ENCODE measurements at places on chromosomes 13 and 19.

- peak; percentile 7 for DNase-seq
Measured at GRCh38 chr13:51043310-51043709, 67.8 kb downstream of the C13orf42 start.

DNA sequence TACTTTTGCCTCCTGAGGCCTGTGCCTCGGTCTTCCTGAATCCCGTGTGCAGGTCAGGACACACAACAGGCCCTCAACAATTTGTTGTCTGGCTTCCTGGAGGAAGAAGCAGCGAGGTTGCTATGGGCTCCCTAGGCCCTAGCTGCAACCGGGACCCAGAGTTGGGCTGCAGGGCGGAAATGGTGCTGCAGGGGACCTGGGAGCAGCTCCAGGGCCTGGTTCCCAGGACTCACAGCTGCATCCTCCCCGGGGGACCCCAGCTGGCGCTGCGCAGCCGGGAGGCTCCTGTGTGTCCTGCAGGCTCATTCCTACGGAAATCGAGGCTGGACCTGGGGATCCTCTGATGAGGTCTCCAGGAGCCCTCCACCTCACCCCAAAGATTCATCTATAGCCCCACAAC lies 999 bp upstream of the TNFAIP8L1 start:
- DNase-seq: no peak

DNA sequence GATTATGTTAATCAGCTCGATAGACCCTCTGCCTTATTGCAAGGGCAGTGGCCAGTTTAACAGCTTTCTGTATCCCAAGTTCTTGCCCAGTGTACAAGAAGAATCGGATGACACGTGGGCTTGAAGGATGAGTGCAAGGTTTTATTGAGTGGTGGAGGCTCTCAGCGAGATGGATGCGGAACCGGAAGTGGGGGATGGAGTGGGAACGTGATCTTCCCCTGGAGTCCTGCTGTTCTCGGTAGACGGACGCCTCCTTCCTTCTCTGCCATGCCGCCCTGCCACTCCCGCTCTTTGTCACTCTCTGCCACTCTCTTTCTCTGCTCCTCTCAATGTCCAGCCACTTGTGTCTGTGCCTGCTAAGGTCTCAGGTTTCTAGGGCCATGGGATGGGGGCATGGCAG lies 21.0 kb downstream of the RFXAP start:
- DNase-seq: peak; percentile 19

DNA sequence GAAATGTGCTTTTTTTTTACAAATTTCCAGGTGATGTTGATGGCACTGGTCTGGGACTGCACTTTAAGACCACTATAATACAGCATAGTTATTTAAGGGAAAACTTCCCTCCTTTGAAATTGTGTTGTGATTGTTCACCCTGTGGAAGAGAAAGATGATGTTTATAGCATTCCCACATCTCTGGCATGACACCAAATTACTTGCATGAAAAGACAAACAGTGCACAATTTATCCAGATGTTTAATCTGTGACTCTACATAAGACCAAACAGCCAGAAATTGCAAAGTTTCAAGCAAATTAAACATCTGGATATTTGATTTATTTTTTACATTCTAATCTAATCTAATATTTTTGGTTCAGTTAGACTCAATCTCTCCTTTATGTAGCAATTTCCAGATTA lies 51.6 kb downstream of the UFM1 start:
- DNase-seq: no peak

DNA sequence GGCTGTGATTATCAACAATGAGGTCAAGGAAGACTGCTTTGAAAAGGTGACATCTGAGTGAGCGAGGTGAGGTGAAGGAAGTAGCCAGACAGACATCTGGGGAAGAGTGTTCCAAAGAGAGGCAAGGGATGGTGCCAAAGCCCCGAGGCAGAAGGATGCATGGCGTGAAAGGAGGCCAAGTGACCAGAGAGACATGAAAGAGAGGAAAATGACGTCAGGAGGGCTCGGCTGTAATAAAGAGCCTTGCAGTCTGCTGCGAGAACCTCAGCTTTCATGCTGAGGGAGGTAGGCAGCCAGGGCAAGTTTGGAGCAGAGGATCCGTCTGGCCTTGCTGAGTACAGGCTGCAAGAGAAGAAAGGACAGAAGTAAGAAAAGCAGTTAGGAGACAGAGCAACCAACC lies 50.8 kb downstream of the FOXO1 start:
- DNase-seq: no peak

- no peak for DNase-seq
Measured at GRCh38 chr13:60662595-60662994, 265.6 kb downstream of the TDRD3 start.

DNA sequence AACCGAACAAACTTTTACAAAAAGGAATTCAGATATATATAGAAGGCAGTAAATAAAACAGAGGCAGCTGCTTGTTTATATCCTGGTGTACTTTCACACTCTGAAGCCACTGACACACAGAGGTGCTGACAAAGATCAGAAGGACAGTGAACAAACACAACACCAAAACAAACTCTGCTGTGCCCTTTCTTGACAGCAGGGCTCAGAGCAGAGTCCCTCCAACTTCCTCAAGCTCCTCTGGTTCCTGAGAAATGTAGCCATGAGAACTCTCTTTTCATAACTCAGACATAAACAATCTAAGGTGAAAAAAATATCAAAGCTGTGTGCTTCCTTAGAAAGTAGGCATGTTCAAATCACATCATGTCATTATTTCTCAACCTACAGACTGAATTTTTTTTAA lies 1052.8 kb upstream of the SPRY2 start:
- no peak for DNase-seq

DNA sequence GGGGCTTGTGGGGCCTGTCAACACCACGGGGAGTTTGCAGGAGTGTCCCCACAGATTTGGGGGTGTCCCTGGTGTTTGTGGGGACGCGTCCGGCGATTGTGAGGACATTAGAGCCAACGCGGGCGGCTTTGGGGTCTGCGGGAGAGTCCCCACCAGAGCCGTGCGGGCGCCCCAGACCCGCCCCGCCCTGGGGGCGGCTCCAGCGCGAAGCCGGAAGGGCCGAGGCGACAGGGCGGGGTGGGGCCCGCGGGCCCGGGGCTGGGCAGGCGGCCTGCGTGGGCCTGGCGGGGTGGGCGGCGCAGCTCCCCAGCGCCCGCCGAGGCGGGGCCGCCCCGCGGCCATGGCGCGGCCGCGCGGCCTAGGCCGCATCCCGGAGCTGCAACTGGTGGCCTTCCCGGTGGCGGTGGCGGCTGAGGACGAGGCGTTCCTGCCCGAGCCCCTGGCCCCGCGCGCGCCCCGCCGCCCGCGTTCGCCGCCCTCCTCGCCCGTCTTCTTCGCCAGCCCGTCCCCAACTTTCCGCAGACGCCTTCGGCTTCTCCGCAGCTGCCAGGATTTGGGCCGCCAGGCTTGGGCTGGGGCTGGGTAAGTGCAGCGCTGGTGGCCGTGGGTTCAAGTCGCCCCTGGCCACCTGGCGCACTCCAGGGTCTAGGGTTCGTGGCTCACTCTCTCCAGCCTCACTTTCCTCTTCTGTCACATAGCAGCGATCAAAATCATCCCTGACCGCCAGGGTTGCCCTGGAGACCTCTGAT lies 10.3 kb downstream of the PDE4A start:
- no peak for DNase-seq

GRCh38 chr19:11942843-11943108 lies 17.9 kb downstream of the ZNF700 start:
- no peak for DNase-seq

DNA sequence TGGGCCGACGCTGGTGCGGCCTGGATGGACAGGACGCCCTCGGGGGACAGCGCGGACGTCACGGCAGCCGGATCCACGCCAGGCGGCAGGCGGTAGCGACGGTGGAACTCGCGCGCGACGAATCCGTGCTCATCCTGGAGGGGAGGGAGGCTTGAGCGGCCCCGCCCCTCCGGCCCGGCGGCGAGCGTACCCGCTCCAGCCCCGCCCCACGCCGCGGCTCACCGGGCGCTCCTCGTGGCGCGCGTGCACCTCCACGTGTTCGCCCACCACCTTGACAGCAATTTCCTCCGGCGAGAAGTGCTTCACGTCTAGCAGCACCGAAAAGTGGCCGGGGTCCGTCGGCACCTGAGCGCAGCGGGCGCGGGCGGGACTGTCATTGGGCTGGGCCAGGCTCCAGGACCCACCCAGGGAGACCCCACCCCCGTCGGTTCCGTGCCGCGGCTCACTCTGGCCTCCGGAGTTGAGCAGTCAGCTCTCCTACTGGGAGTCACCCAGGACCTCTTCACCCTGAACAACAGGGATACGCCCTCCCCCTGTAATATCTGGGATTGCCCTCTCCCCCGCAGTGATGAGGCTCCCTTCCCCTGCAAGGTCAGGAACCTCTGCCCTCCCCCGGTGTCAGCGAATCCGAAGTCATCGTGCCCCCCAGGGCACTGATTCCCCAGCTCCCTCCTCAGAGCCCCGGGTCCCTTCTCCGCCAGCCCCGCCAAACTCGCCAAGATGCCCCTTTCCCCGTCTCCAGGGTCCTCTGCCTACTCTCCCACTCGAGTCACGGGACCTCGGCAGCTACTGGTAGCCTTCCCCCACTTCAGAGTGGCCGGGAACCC lies 1.1 kb downstream of the HSPB6 start:
- no peak for DNase-seq

DNA sequence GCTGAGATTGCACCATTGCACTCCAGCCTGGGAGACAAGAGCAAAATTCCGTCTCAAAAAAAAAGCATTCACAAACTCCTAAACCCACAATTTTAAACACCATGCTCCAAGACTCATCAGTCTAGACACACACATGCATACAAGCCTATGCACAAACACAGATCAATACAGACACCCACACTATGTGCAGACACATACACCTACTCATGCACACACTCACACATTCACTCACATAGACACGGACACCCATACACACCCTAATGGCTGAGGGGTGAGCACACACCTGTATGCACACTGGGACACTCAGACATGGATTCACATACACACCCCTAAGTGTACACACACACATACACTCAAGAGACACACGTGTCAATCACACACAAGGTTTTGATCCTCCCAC lies 9.3 kb downstream of the PNMA8B start:
- DNase-seq: no peak

GRCh38 chr19:45439569-45440258 lies 16.0 kb upstream of the ERCC1 start:
- DNase-seq: no peak

DNA sequence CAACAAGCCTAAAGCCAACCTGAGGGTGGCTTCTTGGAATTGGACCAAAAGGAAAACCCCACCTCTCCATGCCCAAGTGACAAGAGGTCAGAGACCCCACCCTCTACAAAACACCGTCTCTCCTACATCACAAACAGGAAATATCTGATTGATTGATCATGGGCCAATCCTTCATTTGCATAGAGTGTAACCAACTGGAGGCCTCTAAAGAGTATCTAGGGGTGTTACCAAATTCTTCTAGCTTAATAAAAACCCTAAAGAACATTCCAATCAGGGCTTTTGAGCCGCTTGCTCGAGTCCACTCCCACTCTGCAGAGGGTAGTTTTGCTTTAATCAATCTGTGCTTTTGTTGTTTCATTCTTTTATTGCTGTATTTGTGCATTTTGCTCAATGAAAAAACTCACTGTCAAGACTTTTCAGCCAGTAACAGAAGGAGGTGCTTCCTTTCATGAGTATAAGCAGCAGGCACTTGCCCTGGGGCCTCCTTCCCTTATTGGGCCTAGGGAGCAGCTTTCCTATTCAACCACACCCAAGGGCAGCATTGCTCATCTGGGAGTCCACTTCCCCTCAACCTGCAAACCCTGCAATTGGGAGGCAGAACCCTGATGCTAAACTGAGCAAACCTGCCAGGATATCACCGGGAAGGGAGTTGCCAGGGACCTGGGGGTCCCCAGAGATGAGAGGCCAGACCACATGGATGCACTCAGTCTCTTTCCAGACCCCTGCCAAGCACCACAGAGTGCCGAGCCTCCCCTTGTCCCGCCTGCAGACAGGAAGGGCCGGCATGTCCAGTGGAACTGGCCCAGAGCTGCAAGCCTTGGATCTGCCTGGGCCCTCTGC lies 154.3 kb upstream of the VSTM2B start:
- no peak for DNase-seq

- no peak for DNase-seq
Measured at GRCh38 chr13:51058461-51059167, 52.5 kb downstream of the C13orf42 start.

DNA sequence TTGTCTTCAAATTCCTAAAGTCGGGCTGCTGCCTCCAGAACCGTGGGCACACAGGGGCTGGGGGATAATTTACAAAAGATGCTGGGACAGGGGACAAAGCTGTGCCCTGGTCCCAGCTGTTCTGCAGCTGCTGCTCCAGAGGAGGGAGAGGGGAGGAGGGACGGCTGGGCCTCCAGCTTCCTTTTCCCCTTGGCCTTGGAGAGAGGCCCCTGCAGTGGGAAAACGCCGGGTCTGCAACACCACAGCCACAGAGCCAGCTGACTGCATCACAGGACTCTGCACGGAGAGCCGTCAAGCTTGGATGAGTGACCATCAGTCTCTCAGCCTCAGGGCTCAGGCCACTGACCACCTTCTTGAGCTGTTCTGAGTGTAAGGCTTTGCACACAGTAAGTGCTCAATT lies 6.1 kb downstream of the DOCK6 start:
- no peak for DNase-seq

GRCh38 chr13:28356561-28357021 lies 138.3 kb downstream of the FLT1 start:
- no peak for DNase-seq

GRCh38 chr19:53158119-53158656 lies 665 bp downstream of the ZNF347 start:
- no peak for DNase-seq

GRCh38 chr13:48405875-48406274 lies 7.0 kb downstream of the LPAR6 start:
- DNase-seq: no peak

DNA sequence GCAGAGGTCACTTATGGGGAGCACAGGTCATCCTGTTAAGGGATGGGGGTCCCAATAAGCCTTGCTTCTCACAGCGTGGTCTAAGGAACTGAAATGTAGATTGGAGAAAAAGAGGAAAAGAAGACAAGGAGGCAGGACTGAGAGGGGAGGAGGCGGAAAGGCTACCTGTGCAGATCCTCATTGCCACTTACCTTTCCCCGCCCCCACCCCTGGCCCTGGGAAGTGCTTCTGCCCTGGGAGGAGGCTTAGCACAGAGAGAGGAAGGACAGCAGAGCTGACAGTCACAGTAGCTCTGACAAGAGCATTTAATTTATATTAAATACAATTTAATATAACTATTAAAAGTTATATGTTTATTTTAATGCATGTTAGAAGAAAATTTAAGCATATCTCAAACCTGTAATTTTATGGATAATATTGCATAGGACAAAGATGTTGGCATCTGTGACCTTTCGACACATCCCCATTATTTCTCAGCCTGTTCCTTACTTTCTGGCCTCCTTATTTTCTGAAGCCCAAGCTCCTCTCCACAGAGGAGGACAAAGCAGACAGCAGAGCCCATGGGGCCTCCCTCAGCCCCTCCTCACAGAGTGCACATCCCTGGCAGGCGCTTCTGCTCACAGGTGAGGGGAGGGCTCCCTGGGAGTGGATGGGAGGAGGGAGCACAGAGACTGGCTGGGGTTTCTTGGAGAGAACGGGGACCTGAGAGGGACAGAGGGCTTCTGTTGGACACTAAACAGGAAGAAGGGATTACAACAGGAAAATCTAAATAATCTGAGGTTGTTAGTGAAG lies 23.4 kb downstream of the CEACAM21 start:
- no peak for DNase-seq

Measured in NCI-H524 treated with DMSO at 0.1 percent for 48 hours (cell line).